ENCODE measurements at places on chromosomes 3 and 15.

- DNase-seq: no peak
Observed at GRCh38 chr15:71237456-71238188, 122.4 kb downstream of the THSD4 start.

DNA sequence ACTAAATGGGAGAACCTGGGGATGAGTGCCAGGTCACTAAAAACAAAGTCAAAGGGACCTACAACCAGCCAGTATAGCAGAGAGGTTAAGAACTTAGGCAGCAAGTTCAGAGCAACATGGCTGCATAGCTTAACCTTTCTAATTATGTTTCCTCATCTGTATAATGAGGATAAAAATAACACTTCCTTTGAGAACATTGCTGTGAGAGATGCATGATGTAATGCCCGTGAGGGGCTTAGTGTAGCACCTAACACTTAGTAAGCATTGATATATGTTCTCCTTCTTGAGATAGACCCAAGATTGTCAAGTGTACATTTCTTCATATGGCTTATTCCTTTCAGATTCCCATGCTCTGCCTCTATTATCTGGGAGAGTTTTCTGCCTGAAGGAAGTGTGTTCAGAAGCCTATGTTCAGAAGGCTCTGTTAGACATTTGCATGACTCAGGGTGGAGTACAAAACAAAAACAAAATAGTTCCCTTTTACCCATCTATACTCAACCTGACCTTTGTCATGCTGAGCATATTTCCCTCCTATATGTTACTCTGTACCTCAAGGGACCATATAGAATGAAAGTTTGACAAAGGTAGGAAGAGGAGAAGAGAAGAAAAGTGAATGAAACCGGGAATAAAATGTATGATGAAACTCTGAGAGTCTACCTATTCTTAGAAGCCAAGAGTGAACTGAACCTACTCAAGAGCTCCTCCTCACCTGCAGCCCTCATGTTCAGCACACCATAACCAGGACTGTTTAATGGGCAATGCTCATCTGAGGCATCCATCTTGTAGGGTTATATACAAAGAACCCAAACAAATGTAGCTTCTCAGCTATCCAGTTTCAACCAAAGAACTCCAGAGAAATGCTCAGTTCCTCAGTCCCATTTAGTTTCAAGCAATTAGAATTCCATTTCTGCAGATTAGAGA, 70.7 kb upstream of the KCNMB2 start:
- no peak for DNase-seq

- no peak for DNase-seq
Observed at GRCh38 chr3:132785292-132785691, 63.1 kb upstream of the NPHP3 start.

GRCh38 chr3:14836049-14836468, 17.3 kb downstream of the FGD5 start:
- no peak for DNase-seq

- DNase-seq: no peak
Observed at GRCh38 chr3:76969996-76970615, 69.8 kb upstream of the ROBO2 start.

DNA sequence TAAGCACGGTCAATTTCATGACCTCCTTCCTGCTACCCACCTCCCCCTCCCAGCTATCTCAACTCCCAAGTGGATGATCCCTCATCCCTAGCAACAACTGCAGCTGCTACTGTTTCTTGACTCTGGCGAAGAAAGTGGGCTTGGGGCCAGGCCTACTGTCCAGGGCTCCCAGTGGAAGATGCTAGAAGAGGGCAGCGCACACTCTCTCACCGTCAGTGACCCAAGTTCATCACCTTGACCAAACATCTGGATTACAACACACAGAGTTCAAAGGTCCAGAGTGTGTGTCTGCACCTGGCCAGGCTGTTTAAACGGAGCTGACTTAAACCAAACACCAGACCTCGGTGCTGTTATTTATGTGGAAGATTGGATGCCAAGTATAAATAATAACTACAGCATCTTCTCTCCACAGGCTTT, 385.6 kb downstream of the SHQ1 start:
- DNase-seq: peak; percentile 60

GRCh38 chr3:192397012-192397411, 330.3 kb downstream of the FGF12 start:
- no peak for DNase-seq

GRCh38 chr15:39804026-39804425, 21.4 kb upstream of the FSIP1 start:
- peak; percentile 15 for DNase-seq

DNA sequence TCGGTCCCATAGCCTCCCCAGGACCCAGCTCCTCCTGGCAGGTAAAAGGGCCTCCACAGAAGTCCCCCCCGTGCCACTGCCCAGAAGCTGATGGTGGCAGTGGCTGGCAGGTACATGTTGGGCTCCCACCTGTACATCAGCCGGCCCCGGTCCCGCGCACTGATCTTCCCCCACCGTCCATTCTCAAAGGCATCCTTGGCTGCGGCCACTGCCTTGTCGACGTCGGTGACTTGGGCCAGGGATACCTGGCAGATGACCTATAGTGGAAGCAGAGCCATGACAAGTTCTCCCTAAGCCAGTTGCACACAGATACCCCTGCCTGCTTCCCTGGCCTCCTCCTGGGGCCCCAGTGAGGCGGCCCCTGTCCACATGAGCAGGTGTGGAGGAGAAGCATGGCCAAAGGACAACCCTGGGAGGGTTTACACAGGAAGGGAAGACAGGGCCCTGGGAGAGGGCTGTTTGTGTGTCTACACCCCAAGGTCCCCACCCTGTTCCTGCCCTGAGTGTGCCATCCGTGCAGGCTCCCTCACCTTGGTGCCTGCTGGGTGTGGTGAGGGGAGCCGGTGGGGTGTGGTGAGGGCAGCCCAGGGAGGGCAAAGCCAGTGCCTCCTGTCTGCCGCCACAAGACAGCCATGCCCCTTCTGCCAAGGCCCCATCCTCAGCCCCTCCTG, 44.8 kb downstream of the ALDH1L1 start:
- no peak for DNase-seq

- DNase-seq: peak; percentile 71
Observed at GRCh38 chr15:67680641-67681040, 138.1 kb downstream of the MAP2K5 start.

- DNase-seq: no peak
Observed at GRCh38 chr15:68667800-68668625, 89.2 kb downstream of the CORO2B start.

GRCh38 chr3:32882603-32883025, 64.8 kb downstream of the TRIM71 start:
- DNase-seq: no peak

GRCh38 chr15:63203451-63204090, 14.2 kb downstream of the RAB8B start:
- no peak for DNase-seq

- no peak for DNase-seq
Observed at GRCh38 chr3:187753516-187753915, 8.2 kb upstream of the BCL6 start.

DNA sequence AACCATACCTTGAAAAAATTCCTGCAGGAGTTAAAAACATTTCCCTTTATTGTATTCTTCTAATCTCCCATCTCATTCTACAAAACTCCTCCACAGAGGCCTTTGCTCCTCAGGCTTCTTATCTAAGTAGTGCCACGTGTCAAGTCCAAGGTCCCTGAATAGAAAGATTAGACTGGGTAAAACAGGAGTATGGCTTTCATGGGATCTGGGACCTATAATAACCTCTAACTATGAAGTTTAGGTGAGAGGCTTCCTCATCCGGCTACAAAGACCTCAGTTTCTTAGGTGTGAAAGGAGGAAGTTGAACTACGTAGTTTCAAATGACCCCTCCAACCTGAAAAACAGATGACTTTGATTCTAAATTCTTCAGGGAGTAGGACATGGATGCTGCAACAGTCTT, 20.0 kb downstream of the GPR15 start:
- DNase-seq: no peak

DNA sequence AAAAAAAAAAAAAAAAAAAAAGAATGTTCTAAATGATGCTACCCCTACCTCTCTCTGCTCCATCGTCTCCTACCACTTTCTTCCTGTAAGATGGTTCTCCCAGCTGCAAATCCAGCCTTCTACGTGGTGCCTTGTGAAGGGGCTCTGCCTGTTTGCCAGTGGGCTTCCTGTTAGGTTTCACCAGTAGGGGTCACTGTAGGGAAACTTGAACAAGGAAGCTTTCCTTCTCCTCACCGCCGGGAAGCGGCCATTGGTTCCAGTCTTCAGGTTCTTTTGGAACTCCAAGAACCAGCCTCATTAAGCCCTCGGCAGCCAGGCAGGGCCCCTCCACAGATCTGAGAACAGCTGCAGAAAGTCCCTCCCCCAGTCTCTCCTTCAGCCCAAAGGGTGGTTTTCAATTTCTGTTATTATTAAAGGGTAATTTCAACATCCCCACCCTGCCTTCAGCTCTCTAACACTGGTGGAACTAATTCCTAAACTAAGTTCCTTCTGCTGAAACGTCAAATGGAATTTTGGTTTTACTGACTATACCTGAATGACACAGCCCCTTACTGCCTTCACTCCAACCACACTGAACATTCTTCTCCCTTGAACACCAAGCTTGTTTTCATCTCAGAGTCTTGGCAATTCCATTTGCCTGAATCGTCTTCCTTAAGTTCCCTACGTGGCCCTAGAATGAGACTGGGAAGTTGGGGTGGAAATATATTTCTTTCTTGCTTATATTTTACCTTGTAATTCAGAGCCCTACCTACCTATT, 13.5 kb downstream of the MCCC1 start:
- DNase-seq: peak; percentile 66

DNA sequence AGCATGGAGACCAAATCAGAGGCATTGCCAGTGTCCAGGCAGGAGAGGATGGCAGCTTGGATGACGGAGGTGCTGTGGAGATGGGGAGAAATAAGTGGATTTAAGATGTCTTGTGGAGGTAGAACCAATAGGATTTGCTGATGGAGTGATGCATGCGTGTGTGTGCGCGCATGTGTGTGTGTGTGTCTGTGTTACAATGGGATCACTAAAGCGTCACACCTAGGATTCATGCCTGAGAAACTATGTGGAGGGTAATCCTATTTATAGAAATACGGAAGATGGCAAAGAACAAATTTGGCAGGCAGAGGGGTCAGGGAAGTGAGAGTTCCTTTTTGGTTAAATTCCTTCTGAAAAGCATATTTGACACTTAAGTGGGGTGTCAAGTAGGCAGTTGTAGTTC, 64.8 kb upstream of the ARL8B start:
- peak; percentile 13 for DNase-seq

DNA sequence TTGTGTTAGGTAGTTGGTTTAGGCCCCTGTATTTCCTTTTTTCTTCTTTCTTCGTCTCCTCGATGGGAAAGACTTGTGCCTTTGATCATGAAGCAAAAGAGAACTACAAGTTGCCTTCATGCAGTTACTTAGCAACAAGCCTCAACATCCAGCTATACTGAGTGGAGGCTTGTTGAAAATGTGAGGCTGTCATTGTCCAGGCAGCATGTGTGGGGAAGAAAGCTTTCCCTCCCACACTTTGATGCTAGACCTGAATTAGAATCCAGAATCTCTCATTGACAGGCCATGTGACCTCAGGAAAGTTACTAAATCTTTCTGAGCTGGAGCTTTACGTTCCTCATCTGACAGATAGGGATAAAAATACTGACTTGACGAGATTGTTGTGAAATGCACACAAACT, 23.7 kb downstream of the IFT122 start:
- DNase-seq: no peak

DNA sequence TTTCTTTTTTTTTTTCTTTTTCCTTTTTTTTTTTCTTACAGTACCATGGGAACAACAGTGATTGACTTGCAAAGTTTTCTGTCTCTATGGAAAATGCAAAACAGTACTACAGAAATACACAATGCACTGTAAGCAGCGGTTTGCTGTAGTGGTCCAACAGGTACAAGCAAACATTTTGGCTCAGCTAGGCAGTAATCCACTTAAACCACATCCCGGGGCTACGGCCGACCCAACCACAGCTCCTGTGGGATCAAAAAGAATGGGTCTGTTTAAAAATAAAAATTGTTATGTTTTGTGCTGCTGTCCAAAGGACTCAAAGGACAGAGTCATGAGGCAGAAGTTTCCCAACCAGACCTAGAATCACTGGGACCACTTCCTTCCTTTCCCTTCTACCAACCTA, 667.1 kb upstream of the ADAMTS9 start:
- no peak for DNase-seq
